NCI-H2081 (cell line): ENCODE measurements at places on chromosomes 5 and 9.
A peak's percentile ranks its signal among the peaks of the same experiment; 100 is the strongest.

DNA sequence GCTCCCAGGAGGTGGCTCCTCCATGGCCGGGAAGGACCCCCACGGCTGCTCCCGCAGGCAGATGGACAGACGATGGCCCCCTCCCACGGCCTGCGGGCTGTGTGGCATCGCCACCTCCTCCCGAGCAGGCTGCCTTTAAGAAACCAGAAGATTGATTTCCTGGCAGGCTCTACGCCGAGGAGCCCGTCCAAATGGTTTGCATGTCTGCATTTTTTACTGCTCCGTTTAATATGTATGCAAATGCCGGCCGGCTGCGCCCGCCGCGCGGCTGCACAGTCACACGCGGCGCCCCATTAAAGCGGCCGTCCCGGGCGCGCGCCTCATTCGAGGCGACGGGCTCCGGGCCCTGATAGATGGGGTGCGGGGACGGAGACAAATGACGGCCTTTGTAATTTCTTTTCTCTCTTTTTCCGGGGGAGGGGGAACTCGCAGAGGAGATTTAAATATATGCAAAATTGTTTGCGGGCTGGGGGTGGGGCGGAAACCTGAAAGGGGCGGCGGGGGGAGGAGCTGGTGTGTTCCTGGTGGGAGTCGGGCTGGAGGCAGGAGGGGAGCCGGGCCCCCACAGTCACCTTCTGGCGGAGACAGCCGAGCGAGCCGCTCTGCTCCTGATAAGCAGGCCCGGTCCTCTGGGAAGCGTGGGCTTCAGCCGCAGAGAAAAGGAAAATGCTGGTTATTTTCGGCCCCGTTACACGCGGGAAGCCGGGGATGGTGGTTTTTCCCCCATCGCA is 158.7 kb upstream of the IER5L start:
- no peak for DNase-seq

GRCh38 chr9:2992427-2992826 is 148.5 kb upstream of the PUM3 start:
- no peak for DNase-seq

GRCh38 chr5:113495422-113495841 is 7.2 kb upstream of the MCC start:
- no peak for DNase-seq

GRCh38 chr5:9230355-9230754 is 315.5 kb downstream of the SEMA5A start:
- no peak for DNase-seq

GRCh38 chr9:37405350-37405749 is 17.1 kb upstream of the GRHPR start:
- DNase-seq: no peak

DNA sequence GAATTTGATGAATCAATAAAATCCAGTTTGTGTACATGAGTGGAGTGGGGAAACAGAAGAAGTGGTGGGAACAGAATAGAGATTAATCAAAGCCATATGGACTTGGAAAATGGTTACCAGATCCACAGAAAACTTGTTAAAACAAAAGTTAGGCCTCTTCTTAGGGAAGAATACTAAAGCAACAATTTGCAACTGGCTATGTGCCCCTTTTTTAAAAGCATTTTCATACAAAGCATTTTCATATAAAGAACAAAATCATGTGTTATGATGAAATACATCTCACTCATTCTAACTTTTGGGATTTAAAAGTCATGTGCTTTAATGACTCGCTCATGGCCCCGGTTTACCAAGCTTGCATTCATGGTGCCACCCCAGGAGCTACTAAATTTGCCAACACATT is 276.9 kb downstream of the EFNA5 start:
- no peak for DNase-seq

DNA sequence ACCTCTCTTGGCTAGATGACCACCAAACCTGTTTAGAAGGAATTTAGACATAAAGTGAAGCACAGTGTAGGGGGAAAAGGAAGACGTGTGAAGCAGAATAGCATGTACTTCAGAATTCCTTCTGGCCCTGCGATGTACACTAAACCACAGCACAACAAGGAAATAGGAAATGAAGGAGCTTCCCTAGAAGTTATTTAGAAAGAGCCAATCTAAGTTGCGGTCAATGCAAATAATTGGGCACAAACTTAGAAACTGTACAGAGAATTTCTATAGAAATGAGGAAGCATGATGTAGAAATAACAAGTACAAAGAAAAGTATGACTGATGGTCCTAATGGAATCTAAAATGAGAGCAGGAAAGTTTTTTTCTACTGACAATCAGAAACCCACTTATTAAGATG is 41.5 kb downstream of the ANKRD55 start:
- DNase-seq: no peak

- DNase-seq: no peak
These were observed 8.7 kb upstream of the SH3PXD2B start for GRCh38 chr5:172463031-172463430.

DNA sequence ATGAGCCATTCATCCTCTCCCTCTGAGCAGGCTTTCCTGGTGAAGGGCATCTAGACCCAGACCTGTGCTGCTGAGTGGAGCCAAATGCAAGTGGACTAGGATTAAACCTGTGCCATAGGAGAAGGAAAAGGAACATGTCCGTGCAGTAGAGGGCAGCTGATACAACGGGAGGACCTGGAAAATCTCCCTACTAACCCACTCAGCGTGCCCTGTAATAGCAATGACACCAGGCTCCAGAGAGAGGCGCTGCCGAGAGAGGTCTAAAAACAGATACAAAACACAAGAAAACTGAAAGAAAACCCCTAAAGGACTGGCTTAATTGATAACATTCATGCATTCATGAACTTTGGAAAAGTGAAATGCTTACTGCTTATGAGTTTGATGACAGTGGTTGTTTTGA is 60.8 kb downstream of the PFDN1 start:
- DNase-seq: no peak

- no peak for DNase-seq
These were observed at the start of gene ADAMTS2 for GRCh38 chr5:179345433-179346321. Gene ADAMTS2, minus strand, starts transcription at chr5:179345461. Its CDS starts 133 bp downstream, at chr5:179345328.

DNA sequence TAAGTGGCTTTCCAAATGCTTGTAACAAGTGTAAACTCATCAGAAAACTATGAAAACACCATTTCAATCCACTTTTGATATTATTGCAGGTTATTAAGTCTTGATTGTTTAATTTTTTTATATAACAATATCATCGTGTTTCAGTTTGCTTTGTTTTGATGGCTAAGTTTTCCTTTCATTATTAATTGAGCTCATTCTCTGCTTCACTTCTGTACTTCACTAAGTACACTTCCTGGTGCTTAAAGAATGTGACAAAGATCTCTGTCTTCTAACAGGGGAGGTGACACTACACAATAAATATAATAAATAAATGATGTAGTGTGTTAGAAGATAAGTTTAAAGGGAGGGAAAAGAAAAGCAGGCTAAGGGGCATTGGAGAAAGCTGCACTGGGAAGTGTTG is 13.0 kb upstream of the RAD23B start:
- DNase-seq: no peak

DNA sequence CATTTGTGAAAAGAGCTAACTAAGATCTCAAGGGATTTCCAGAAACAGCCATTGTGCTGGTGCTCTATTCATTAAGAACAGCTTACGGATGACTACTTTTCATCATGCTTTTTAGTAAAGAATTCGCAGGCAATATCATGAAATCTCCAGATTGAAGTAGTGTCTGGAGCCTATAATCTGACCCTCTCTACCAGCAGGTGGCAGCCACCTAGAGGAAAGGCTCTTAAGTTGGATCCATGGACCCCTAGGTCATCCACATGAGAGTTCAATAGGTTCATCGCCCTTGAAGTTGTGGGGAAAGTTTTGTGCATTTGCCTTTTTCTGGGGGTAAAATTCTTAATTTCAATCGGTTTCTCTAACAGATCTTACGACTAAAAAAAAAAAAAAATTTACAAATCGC is 82.3 kb downstream of the SLC1A3 start:
- no peak for DNase-seq

DNA sequence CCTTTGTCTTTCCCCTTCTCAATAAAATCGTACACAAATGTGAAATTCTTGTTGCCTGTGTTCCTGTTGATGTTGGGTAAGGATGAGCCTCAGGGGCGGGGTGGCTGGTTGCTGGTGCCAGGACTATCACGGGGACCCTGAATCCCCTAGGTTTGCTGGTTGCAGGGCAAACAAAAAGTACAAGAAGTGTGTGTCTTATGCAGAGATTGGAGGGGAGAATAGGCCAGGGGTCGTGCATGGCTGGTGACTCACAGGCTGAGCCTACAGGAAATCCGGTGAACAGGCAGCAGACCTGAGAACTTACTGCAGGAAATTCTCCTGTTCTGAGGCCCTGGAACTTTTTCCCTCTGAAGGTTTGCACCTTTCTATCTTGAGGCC is 5.5 kb downstream of the ANXA2R start:
- no peak for DNase-seq

DNA sequence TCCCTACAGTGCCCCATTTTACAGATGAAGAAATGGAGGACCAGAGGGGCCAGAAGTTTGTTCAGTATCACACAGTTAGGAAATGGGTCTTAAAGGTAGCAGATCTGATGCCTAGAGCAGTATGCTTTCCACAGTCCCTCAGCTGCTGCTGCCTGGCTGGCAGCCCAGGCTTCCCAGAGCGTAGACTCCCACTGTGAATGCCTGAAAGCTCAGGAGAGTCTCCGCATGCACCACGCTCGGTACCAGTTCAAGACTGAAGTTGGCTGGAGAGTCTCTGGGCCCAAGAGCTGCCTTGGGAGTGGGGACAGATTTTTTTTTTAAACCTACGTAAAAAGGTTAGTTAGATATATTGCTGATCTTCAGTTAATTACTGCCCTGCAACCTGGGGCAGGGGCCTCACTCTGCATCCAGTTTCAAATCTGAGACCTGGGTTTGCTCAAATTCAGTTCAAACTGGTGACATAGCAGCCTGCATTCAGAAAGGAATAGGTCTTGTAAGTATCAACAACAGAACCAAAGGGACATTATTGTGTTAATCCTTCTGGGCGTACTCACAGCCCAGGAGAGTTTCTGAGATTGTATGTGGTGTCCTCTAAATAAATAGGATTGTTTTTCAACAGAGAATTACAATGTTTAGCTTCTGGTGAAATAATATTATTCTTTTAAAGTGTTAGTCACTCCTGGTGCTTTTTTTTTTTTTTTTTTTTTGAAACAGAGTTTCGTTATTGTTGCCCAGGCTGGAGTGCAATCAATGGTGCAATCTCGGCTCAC is 8.3 kb downstream of the NANS start:
- DNase-seq: no peak

DNA sequence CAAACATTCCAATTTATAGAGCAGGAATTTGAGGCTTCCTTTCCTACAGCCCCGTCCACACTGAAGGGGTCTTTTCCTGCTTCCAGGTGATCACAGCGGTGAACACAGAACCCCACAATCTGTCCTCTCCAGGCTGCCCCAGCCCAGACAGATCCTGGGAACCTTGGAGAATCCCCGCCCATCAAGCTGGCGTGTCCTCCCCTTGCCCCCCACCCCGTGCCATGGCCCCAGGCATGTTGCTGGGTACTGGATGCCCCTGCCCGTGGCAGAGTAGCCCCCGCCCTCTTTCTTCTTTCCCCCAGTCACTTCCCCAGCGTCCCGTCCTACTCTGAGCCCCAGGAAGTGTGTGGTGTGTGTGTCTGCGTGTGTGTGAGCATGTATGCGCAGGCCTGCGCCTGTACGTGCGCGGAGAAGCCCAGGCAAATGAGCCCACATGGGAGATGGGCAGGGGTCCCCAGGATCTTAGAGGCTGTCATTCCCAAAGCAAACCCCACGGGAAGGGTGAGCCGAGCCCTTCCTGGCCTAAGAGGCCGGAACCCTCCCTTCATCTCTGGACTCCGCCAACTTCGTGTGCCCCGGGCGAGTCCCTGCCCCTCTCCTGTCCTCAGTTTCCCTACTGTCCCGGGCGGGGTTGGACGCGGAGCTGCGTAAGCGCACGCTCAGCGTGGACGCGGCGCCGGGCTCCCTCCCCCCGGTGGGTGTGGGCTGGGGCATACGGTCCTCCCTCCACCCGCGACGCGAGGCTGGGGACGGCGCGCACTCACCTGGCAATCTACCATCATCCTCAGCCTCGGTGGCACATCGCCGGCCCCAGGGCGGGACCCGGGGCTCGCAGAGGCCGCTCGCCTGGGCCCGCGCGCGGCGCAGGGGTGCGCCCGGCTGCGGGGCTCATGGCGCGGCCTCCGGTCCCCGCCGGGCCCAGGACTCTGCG is 15.2 kb downstream of the GBGT1 start:
- DNase-seq: peak; percentile 13

DNA sequence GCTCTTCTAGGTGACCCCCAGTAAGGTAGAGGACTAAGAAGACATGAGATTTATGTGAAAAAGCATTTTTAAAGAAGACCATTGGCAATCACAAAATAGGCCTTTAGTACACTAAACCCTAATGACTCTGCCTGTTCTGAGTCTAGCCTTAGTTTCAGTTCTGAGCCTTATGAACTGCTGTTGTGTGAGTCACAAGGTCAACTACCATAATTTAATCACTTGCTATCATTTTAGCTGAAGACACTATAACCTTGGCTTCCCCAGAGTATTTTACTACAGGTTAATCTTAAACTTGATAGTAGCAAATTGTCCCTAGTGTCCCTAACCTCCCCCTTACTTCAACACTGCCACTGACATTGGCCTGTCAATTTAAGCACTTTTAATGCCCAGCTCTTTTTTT is 34.4 kb downstream of the APC start:
- no peak for DNase-seq

- peak; percentile 70 for DNase-seq
These were observed 605.7 kb downstream of the RAB3C start for GRCh38 chr5:59188419-59189225.

- no peak for DNase-seq
These were observed 415.4 kb upstream of the GRAMD2B start for GRCh38 chr5:126007841-126008240.

DNA sequence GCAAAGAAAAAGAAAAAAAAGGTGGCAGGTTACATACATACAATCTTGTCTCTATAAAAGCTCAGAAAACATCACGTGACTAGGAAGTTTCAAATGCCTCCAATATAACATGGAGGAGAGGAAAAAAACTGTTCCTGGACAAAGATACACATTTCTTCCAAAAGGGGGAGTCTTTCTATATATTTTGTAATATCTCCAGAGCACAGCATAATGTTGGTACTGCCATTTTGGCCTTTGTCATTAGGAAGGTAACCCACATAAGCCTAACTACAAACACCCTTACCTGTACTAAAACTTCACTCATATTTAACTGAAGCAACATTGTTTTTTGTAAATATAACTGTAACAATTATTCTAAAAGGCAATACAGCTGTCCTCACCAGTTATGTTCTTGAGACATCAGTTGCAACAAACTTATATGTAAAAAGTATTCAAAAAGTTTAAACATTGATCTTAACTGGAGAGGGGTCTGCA is 1.2 kb upstream of the BTF3 start:
- DNase-seq: peak; percentile 76

DNA sequence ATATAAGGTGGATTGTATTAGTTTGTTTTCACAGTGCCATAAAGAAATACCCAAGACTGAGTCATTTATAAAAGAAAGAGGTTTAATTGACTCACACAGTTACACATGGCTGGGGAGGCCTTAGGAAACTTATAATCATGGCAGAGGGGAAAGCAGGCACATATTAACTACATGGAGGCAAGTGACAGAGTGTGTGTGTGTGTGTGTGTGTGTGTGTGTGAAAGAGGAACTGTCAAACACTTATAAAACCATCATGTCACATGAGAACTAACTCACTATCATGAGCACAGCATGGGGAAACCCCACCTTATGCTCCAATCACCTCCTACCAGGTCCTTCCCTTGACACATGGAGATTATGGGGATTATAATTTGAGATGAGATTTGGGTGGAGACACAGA is 118.6 kb downstream of the SPEF2 start:
- no peak for DNase-seq

- no peak for DNase-seq
These were observed 14.6 kb downstream of the ZBTB43 start for GRCh38 chr9:126819482-126819881.
